ENCODE measurements at places on chromosomes 12 and 14.

GRCh38 chr12:65643171-65643570 is 181.1 kb upstream of the HMGA2 start:
- DNase-seq: no peak

GRCh38 chr14:73269729-73270531 is 32.6 kb downstream of the PAPLN start:
- DNase-seq: no peak

DNA sequence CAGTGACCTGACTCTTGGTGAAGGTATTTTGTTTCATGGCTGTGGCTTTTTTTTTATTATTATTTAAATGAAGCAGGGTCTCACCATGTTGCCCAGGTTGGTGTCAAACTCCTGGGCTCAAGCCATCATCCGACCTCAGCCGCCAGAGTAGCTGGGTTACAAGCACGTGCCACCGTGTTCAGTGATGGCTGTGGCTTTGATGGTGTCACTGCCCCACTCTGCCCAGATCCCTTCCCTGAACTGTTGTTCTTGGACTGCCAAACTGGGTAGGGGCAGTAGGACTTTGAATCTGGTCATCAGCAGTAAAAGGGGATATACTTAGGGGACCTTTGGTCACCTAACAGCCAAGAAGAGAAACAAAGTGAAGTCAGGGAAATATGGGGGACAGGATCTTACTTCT is 19.4 kb downstream of the B4GALNT3 start:
- DNase-seq: no peak

- no peak for DNase-seq
These were observed 778 bp downstream of the SLC8B1 start for GRCh38 chr12:113333877-113334785.

- DNase-seq: no peak
These were observed 90.8 kb downstream of the LGMN start for GRCh38 chr14:92657457-92658142.

DNA sequence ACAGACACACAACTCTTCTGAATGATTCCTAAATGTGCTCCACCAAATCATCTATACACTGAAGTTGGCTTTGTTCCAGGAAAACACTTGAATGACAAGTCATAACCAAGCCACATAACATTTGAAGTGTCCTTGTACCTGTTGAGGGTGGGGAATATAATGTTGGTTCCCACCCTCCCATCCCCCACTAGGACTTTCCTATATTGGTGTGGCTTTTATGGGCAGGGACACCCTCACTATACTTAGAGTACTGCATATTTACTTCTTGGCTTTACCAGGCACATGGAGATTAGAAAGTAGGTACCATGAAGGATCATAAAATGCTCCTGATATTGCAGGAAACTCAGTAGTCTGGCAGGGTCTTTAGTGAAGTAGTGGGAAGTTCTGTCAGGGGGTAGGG is 9.7 kb upstream of the BHLHE41 start:
- DNase-seq: no peak

GRCh38 chr12:75560167-75560566 is 48.8 kb upstream of the KRR1 start:
- DNase-seq: no peak

GRCh38 chr12:69514845-69515244 is 44.7 kb downstream of the FRS2 start:
- DNase-seq: no peak

- DNase-seq: no peak
These were observed 200.9 kb downstream of the TMEM132C start for GRCh38 chr12:128467882-128468281.

DNA sequence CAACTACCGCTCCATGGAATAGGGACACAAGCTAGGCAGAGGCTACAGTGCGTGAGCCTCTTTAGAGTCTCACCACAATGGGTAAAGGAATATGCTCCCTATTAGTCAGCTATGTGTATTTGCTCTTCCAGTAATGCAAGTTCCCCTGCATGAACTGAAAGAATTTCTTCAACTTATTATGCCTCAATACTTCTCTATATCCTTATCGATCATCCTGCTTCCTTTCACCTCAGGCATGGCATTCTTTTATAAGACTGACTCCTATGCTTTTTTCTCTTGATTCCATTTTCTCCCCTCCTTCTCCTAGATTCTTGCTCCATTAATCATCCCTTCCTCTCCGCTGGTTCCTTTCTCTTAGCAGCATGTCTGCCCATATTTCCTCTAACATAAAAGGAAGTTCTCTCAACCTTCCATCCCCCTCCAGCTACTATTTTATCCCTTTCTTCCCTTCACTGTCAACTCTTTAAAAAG is 94.5 kb upstream of the CPM start:
- no peak for DNase-seq

DNA sequence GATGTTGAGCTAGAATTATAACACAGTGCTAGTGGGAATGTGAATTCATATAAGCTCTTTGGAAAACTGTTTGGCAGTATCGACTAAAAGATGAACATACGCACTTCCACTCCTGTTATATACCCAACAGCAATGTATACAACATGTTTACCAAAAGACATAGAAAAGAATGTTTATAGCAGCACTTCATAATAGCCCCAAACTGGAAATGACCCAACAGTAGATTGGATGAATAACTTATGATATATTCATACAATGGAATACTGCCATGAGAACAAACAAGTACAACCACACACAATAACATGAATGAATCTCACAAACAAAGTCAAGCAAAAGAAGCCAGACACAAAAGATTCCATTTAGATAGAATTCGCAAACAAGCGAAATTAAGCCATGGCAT is 28.5 kb upstream of the CDKN3 start:
- DNase-seq: no peak

- DNase-seq: no peak
These were observed 28.5 kb downstream of the TMCC3 start for GRCh38 chr12:94621662-94622359.

- no peak for DNase-seq
These were observed 581.0 kb upstream of the TMEM132C start for GRCh38 chr12:127685931-127686330.

GRCh38 chr14:75627406-75627805 is 33.3 kb downstream of the ERG28 start:
- DNase-seq: no peak

DNA sequence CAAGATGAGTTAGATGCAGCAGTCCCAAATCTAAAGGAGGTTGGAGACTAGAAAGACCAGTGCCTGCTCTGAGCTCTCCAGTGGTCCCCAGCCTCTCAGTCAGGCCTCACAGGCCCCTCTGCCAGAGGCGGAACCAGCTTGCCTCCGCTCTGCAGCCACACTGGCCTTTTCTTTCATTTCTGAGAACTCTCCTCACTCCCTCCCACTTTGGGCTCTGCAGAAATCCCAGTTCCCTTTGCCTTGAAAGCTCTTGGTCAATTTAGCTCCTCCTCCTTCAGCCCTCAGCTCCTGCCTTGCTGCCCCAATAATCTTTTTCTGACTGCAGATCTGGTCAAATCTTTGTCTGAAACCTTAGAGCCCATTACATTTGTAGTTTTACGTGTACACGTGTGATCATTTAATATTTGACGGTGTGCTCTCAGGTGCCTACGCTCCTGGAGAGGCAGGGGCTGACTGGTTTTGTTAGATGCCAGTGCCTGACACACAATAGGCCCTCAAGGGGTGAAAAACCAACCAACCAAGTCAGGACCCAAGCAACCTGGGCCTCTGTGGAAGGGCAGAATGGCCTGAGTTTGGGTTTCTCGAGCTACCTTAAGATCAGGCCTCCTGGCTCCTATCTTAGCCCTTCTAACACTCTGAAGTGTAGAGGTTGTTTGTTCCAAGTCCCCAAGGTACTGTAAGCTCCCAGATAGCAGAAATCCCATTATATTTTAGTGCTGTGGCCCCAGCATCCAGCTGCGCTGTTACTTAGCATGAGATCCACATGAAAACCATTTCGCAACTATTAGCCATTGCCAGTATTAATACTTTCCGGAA is 1.1 kb upstream of the NUDT4 start:
- no peak for DNase-seq

GRCh38 chr12:1532375-1533165 is 61.8 kb downstream of the FBXL14 start:
- DNase-seq: no peak

DNA sequence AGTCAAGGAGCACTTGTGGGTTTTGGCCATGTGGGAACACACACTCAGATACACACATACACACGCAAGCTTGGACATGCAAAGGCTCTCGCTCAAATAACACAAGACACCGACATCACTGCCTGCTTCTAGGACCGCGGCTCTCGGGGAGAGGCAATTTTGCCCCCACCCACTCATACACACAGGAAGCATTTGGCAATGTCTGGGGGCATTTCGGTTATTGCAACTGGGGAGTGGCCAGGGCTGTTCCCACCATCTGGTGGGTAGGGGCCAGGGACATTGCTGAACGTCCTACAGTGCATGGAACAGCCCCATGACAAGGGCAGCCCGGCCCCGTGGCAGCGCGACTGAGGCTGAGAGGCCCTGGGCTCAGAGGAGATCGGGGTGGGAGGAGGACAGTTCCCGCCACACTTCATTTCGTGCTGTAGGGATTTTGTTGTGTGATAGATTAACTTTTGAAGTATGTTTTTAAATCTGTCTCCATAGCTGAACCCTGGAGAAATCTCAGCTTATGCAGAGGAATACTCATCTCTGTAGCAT is 35.6 kb downstream of the RIMBP2 start:
- DNase-seq: no peak

GRCh38 chr12:49261721-49262120 is 3.2 kb upstream of the TUBA1C start:
- no peak for DNase-seq

DNA sequence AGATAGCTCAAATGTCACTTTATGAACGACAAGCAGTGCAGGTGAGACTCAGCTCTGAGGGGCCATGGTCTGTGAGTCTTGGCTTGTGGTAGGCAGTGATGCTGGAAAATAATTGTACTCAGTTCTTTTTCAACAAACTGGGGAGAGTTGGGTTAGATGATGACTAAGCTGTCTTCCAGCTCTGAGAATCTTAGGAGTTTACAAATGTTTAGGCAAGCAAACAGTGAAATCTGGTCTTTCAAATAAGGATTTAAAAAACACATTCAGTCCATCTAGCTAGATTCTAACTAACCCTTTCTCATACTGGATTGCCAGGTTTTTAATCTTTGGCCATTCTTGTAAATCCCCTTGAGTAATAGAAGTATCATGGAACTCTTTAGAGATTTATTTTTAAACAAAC is 3.4 kb downstream of the PHC1 start:
- DNase-seq: no peak

DNA sequence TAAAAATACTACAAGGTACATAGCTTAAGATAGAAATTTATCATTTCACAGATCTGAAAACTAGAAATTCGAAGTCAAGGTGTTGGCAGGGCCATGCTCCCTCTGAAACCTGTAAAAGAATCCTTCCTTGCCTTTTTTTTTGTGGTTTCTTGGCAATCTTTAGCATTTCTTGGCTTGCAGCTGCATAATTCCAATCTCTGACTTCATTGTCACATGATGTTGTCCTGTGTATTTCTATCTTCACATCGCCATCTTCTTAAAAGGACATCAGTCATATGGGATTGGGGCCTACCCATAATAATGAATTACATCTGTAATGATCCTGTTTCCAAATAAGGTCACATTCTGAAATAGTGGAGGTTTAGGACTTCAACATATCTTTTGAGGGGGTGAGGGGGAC is 250.4 kb downstream of the TMTC2 start:
- DNase-seq: no peak

DNA sequence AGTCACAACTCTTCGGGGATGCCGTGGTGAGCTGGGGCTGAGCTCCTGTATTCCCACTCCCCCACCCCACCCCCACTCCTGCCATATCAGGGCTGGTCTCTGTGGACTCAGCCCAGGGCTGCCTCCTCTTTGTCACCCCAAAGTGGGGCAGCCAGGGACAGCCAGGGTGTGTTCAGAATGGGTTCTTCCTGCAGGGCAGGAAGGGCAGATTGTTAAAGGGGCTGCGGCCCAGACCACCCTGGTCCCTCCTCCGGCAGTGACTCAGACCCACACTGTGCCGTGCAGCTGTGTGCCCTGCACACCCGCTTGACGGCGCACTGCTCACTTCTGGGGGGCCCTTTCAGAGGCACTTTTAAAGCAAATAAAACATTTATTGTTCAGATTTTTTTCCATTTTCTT is 9.3 kb downstream of the SLC48A1 start:
- no peak for DNase-seq

DNA sequence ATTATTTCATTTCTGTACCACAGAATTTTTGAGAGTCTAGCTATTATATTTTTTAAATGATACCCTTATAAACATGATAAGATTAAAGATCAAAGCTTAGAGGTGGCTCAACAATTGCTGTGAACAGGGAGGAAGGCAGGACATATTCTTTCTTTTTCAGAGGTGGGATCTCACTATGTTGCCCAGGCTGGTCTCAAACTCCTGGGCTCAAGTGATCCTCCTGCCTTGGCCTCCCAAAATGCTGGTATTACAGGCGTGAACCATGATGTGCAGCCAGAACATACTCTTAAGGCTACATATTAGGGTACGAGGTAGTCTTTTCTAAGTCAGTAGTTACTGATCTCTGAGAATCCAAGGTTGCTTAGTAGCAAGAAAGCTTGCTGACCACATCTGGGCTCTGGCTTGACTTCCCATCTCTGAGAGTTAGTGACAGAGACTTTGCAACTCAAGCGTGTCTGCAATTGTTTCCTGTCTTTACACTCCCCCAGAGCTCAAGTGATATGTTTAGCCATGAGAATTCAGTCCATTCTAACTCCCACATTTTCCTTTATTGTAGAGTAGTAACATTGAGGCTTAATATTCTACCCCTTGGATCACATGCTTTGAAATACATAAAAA is 8.6 kb downstream of the RAB5B start:
- DNase-seq: no peak

GRCh38 chr14:75186953-75187352 is 10.5 kb upstream of the TMED10 start:
- no peak for DNase-seq

DNA sequence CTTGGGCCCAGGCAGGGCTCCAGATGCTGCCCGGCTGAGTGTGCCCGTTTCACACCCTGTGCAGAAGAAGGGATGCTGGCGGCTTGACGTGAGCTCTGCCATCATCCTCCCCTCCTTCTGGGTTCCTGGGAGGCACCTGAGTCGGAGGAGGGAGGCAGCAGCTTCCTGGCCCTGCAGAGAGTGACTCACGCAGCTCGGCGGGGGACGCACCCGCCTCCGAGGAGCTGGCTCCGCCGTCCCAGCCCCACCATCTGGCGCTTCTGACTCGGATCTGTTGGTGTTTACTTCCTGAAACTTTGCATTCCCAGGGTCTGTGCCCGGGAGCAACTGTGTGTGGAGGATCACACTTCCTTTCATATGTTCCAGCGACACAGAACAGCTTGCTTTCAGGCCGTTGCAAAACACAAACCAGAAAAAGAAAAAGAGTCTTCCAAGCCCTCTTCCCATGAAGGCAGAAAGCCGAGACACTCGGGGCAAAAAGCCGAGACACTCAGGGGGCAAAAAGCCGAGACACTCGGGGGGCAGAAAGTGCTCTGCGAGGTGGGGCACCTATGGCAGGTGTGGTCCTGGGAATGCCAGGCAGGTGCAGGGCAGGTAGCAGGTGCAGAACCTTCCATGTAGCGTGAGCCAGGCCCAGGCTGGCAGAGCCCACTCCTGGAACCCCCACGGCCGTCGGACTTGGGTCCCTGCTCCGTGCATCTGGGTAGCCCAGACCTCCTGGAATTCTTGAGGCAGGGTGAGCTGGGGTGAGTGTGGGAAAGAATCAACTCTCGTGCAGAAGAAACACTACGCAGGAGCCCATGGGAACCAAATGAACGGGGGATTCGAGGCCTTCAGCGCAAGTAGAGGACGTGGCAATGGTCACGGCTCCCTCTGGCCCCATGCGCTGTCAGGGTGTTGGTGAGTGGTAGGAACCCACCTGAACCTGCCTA is 27.6 kb upstream of the GALNT9 start:
- DNase-seq: no peak
